HepG2 (cell line): ENCODE measurements at places on chromosomes 12 and 14.
A peak's percentile ranks its signal among the peaks of the same experiment; 100 is the strongest.

- H3K4me3 ChIP-seq, result no peak overlapping the region
- no peak for DNase-seq
- no peaks in the 10 kb centered on the region for H3K4me1 ChIP-seq
- H3K27me3 ChIP-seq, result no peaks in the 10 kb centered on the region; the same call in 2 of the 3 replicates
These were observed 30.1 kb downstream of the IFT43 start for GRCh38 chr14:76015668-76016067.

DNA sequence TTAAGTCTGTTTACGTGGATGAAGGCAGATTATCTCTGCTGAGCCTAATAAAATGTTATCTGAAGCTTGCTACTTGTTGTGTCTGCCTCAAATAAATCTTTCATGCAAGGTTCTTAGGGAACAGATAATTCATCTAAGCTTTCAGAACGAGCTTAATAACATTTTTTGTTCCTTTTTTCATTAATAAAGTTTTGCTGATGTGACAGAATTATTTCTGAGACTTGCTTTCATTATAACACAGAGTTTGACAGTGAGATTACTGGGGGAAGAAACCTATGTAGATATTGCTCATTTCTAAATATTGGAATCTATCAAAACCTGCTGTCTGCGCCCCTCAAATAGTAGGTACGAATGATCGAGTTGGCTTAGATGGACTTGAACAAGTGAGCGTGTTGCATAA, 948.7 kb upstream of the SEL1L start:
- DNase-seq, result no peak
- no peaks in the 10 kb centered on the region for H3K36me3 ChIP-seq
- no peaks in the 10 kb centered on the region for H3K27me3 ChIP-seq
- H3K4me1 ChIP-seq, result no peaks in the 10 kb centered on the region
- H3K4me3 ChIP-seq, result no peak overlapping the region

DNA sequence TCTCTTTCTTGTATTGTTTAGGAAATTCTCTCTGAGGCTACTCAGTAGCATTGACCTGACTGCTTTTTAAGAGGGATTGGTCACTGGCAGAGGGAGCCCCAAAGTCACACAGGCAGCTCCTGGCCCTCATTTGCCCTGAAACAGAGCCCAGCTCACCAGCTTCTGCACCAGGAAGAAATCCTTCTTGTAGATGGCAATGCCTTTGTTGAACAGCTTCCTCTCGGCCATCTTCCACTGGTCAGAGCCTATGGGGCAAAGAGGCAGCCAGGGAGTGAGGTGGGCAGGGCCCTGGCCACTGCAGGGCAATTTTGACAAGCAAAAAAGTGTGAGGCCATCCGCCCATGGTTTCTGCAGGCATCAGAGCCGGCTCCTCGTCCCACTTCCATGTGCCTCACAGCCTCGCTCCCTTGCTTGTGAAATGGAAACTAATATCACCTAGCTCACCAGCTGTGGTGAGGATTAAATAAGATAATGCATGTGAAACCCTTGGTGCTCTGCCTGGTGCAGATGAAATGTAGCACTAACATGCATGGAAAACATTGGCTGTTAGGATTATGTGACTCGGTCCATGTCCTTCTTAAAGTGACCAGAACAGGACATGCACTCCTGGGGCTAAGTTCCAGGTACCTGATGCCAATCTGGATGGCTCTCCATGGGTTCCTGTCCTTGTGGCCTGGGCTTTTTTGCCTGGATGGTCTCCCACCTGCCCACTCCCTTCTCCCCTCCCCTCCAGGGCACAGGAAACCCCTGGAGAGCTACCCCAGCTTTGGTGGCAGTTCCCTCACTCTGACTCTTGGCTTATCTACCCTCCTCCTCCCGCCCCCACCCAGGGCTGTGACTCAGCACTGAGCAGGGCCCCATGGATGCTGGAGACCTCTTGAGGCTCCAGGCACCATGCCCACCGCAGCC, 11.2 kb upstream of the PNMA1 start:
- no peak for DNase-seq
- H3K4me1 ChIP-seq, result peaks cover 26% of the 10 kb centered on the region
- no peaks in the 10 kb centered on the region for H3K27me3 ChIP-seq
- H3K36me3 ChIP-seq, result peaks cover 46% of the 10 kb centered on the region
- H3K4me3 ChIP-seq, result no peak overlapping the region

DNA sequence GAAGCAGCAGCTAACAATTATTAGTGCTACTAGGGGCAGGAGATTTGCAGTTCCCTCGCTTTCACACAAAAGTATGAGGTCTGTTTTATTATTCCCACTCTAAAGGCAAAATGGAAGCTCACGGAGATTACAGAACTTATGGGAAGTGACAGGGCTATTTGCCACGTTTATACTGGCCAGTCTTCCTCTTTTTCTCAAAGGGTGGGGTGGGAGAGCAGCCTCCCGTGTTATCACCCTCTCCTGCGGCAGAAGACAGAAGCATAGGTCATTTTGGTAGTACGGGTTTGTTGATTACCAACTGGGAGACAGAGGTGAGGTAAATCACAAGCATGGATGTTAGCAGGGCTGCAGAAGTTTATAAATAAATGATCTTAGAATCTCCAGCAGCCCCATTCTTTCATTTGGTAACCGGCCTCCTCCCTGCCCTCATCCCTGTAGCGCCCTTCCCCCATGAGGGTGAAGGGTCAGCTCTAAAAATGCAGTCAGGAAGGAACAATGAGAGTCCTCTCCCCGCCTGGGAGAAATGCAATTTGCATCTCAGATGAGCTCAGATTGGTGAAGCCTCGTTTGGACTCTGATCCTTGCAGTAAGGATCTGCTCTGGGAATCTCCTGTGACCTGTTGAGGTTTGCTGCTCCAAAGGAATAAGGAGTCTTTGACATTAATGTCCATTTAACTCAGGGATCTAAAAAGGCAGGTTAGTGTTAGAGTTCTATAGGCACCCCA, 44.7 kb upstream of the SINHCAF start:
- peak; percentile 77 for DNase-seq
- H3K27me3 ChIP-seq, result no peaks in the 10 kb centered on the region
- no peaks in the 10 kb centered on the region for H3K36me3 ChIP-seq
- H3K27ac ChIP-seq, result peak overlapping the region; percentile 58

- no peaks in the 10 kb centered on the region for H3K27me3 ChIP-seq
- H3K4me3 ChIP-seq, result no peak overlapping the region
- peak; percentile 90 for DNase-seq
These were observed 32.9 kb downstream of the MIPOL1 start for GRCh38 chr14:37230551-37231194.

GRCh38 chr12:82595941-82596340, 90.8 kb upstream of the TMTC2 start:
- no peak overlapping the region for H3K27ac ChIP-seq
- H3K27me3 ChIP-seq, result no peaks in the 10 kb centered on the region
- H3K36me3 ChIP-seq, result no peaks in the 10 kb centered on the region

GRCh38 chr12:97813301-97813700, 350.7 kb downstream of the RMST start:
- H3K27me3 ChIP-seq, result no peaks in the 10 kb centered on the region
- H3K4me1 ChIP-seq, result no peaks in the 10 kb centered on the region
- H3K4me3 ChIP-seq, result no peak overlapping the region
- no peak overlapping the region for H3K27ac ChIP-seq

DNA sequence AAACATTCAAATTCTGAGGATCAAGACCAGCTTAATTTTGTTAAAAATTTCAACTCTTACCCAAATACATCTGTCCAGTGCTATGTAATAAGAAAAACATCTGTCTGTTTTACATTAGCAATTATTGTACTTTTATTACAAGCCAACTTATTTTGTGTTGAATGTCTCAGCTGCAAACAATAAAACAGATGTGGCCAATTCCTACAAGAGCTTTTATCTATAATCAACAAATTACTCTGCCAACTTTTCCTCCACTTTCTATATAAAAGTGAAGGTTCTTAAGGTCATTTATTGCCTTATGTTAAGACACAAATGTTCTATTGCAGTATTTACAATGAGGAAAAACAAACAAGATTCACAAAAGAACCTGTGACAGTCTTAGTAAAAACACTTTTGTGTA, 72.7 kb downstream of the NOVA1 start:
- no peaks in the 10 kb centered on the region for H3K4me1 ChIP-seq
- H3K27ac ChIP-seq, result no peak overlapping the region
- H3K36me3 ChIP-seq, result no peaks in the 10 kb centered on the region
- no peak overlapping the region for H3K4me3 ChIP-seq

GRCh38 chr12:99619389-99620158, 28.0 kb upstream of the GARIN6 start:
- H3K4me3 ChIP-seq, result no peak overlapping the region
- no peaks in the 10 kb centered on the region for H3K27me3 ChIP-seq
- no peak overlapping the region for H3K27ac ChIP-seq
- no peaks in the 10 kb centered on the region for H3K36me3 ChIP-seq

DNA sequence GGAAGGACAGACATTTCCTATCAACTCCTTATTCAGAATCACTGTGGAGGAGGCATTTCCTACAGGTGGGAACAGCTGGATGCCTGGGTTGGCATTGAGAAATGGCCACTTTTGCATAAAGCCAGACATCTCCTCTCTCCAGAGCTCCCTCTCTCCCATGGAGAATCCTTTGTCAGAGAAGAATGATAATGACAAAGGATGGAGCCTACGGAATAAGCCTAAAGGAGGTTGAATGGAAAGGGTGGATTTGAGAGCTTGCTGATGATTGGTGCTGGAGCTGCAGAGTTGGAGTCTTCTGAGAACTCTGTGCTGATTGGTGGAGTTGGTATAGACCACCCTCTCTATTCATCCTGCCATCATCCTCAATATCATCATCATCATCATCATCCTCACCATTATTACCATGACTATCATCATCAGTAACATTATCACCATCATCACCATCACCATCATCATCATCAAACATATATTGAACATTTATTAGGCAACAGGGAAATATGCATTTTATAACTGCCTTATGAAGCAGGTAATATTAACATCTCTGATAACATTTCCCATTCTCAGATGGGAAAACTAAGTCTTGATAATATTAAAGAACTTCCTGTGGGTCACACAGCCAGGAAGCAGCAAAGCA, 89.2 kb upstream of the HSPB8 start:
- no peaks in the 10 kb centered on the region for H3K4me1 ChIP-seq
- H3K36me3 ChIP-seq, result no peaks in the 10 kb centered on the region
- no peak overlapping the region for H3K27ac ChIP-seq

- no peak within 1 kb of the TSS; the same call in 1 of the 2 replicates for H3K4me3 ChIP-seq
- H3K36me3 ChIP-seq, result no peaks in the 10 kb centered on the region
- H3K4me1 ChIP-seq, result peaks cover 6% of the 10 kb centered on the region; the same call in 1 of the 2 replicates
- no peak within 1 kb of the TSS for H3K27ac ChIP-seq
- DNase-seq, result peak; percentile 63
These were observed at the start of gene SVOP for GRCh38 chr12:109020796-109021380. SVOP (minus strand) TSS chr12:109021068; CDS start chr12:109020868, 200 bp downstream.

DNA sequence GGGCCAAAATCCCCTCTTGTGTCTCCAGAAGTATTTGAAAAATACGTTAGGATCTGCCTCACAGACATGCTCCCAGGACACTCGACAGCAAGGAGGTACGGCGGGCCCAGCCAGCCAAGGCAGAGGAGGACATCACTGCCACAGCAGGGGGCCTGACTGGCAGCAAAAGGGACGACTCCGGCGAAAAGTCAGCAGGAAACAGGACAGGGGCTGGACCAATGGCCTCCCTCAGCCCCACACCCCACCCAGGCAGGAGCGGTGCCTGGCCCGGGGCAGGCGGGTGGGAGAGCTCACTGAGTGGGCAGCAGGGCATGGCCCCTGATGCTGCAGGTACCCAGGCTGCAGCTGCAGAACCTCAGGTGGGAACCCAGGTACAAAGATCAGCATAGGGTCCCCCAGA, 17.8 kb downstream of the BRF1 start:
- no peak overlapping the region for H3K4me3 ChIP-seq
- no peak for DNase-seq
- H3K27ac ChIP-seq, result no peak overlapping the region

DNA sequence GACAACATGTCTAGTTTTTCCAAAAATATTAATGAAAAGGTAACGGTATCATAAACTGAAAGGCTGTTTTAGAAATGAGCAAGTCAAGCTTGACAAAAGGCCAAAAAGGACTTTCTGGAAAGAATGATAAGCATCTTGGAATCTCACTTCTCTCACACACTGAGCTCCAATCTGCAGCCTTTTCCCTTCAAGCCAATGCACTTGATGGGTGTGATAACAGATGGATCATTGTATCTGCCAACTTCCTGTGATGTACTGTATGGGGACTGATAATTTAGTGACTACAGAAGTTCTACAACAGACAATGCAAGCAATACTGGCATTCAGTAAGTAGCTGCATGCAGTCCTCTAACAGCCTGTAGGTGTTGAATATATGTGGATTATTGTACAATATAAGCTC, 147.1 kb downstream of the MED13L start:
- H3K36me3 ChIP-seq, result no peaks in the 10 kb centered on the region
- no peak for DNase-seq
- no peak overlapping the region for H3K27ac ChIP-seq
- H3K27me3 ChIP-seq, result no peaks in the 10 kb centered on the region
- no peak overlapping the region for H3K4me3 ChIP-seq

DNA sequence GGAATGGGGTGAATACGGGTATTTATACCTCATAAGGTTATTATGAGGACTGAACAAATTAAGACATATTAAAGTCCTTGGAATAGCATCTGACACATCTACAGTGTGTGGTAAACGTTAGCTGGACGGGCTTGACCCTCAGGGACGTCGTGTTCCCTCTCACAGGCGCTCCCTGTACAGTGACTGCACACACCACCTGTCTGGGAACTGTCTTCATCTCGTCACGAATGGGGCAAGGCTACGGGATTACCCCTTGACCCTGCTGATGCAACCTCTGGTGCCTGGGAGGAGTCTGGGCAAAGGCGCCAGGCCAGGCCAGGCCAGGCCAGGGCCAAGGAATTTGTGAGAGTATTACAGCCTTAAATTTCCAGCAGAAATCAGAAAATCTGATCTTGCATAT, 191.1 kb downstream of the CALM1 start:
- H3K27ac ChIP-seq, result no peak overlapping the region
- H3K36me3 ChIP-seq, result no peaks in the 10 kb centered on the region; the same call in 1 of the 2 replicates
- no peak for DNase-seq
- no peaks in the 10 kb centered on the region for H3K4me1 ChIP-seq
- no peaks in the 10 kb centered on the region for H3K27me3 ChIP-seq

- H3K4me3 ChIP-seq, result no peak overlapping the region
- no peaks in the 10 kb centered on the region for H3K4me1 ChIP-seq
- no peak for DNase-seq
- no peaks in the 10 kb centered on the region; the same call in 1 of the 2 replicates for H3K27me3 ChIP-seq
- H3K36me3 ChIP-seq, result no peaks in the 10 kb centered on the region
These were observed 3.0 kb downstream of the GALNT8 start for GRCh38 chr12:4723226-4723625.

- H3K4me3 ChIP-seq, result no peak overlapping the region
- no peak overlapping the region for H3K27ac ChIP-seq
- DNase-seq, result no peak
- no peaks in the 10 kb centered on the region for H3K27me3 ChIP-seq
These were observed 101.2 kb downstream of the PEBP1 start for GRCh38 chr12:118237052-118237665.

DNA sequence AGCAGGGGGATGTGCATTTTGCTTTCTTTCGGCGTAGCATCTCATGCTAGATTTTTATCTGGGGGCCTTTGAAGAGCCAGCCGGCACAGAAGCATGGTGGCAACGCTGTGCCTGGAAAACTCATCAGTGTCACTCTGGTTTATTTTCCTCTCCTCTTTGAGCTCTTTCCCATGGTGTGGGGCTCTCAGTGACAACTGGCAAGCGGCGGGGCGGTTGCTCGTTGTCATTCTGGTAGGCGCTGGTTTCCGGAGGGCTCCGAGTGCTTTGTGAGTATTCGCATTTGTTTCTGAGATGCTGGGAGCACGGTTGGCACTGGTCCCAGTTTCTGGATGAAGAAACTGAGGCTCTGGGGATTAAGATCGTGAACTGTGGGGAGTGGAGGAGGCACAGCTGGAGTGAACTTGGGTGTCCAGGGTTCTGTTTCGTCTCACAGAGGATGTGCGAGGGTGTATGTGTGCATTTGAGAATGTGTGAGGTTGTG, 23.3 kb downstream of the TPCN1 start:
- DNase-seq, result no peak
- no peak overlapping the region for H3K4me3 ChIP-seq
- H3K36me3 ChIP-seq, result no peaks in the 10 kb centered on the region; the same call in 2 of the 3 replicates
- peaks cover 53% of the 10 kb centered on the region for H3K4me1 ChIP-seq
